Endothelial cell of umbilical vein (primary cell): ENCODE measurements at places on chromosomes 5 and 9. TPM values are rescaled to one million over a fixed set of nuclear protein-coding genes. Genes with fewer than 3 reads are reported as not detected.
A peak's percentile ranks its signal among the peaks of the same experiment; 100 is the strongest.

DNA sequence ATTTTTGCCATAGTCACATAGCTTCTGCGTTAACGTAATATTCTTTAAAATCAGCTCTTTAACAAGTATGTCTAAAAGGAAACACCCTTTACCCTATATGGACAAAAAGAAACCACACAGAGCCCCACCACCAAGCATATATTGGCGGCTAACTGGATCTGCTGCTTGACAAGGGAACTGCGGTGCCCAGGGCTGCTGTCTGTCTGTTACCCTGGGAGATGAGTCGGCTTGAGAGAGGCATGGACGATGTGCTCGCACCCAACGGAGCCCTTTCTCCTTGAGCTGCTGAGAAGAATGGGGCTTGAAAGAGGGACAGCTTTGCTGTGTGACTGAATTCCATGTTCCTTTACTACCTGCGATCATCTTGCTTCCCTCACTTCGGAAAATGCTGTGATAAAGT, 158.6 kb upstream of the SHB start:
- H3K4me3 ChIP-seq: no peak overlapping the region
- no peak for DNase-seq
- H3K36me3 ChIP-seq: no peaks in the 10 kb centered on the region
- H3K4me1 ChIP-seq: no peaks in the 10 kb centered on the region
- no peak overlapping the region for H3K27ac ChIP-seq

DNA sequence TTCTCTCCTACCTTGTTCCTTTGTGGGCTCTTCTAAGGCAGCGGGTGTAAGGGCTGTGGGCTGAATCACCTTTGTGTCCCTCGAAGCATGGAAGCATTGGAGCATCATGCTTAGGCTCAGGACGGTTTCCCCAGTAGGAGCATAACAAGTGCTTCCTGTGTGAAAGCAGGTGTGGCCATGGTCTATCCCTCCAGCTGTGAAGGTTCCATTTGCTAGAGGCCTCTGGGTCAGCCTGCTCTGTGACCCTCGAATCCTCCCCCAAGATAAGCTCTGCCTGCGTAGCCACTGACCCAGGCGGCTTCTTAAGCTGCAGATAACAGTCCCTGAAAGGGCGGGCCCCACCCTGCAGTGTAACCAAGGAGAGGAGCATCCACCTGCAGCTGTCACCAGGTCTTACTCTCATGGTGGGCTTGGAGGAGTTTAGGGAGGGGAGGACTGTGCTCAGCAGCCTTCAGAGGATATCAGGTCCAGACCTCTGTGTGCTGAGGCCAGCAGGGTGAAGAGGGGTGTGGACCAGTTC, 8.4 kb upstream of the NDST1 start:
- DNase-seq: no peak
- H3K36me3 ChIP-seq: peaks cover 3% of the 10 kb centered on the region
- no peaks in the 10 kb centered on the region for H3K27me3 ChIP-seq
- H3K4me3 ChIP-seq: no peak overlapping the region
- no peak overlapping the region for H3K27ac ChIP-seq

DNA sequence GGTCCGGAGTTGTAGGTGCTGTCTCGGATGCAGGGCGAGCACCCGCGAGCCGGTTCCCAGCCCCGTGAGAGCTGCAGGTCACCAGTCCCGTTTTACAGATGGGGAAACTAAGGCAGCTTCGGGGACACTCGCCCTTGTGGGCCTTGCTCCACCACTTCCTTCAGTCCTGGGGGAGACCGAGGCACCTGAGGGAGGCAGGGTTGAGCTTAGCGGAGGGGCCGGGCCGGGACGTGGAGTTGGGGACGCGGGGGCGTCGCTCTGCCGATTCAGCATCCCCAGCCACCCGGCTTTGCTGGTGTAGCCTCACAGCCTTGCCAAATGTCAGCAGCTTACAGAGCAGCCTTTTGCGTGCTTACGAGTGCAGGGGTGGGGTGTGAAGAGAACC, 530 bp downstream of the BBLN start:
- peak overlapping the region; percentile 80 for H3K4me3 ChIP-seq
- DNase-seq: peak; percentile 23
- H3K27ac ChIP-seq: peak overlapping the region; percentile 35

DNA sequence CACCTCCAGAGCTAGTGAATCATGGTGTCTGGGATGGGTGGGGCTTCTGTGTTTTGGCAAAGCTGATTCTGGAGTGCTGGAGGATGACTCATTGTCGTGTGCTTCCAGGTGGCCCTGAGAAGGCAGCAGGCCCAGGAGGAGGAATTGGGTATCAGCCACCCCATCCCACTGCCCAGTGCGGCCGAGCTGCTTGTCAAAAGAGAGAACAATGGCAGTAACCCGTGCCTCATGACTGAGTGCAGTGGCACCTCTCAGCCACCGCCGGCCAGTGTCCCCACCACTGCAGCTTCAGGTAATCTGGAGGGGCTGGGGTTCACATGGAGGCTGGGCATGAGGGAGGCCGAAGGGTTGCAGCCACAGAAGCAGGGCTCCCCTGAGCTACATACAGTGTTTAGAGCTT, 5.4 kb downstream of the DMRT1 start:
- no peak overlapping the region for H3K4me3 ChIP-seq

- H3K4me1 ChIP-seq: no peaks in the 10 kb centered on the region
- no peak for DNase-seq
- no peaks in the 10 kb centered on the region for H3K27me3 ChIP-seq
- H3K36me3 ChIP-seq: no peaks in the 10 kb centered on the region
Measured at GRCh38 chr5:144135113-144135762, 35.2 kb downstream of the YIPF5 start.

GRCh38 chr5:2805080-2805479, 53.6 kb upstream of the IRX2 start:
- no peaks in the 10 kb centered on the region for H3K4me1 ChIP-seq
- H3K4me3 ChIP-seq: no peak overlapping the region
- no peaks in the 10 kb centered on the region for H3K36me3 ChIP-seq
- DNase-seq: no peak
- H3K27me3 ChIP-seq: no peaks in the 10 kb centered on the region

DNA sequence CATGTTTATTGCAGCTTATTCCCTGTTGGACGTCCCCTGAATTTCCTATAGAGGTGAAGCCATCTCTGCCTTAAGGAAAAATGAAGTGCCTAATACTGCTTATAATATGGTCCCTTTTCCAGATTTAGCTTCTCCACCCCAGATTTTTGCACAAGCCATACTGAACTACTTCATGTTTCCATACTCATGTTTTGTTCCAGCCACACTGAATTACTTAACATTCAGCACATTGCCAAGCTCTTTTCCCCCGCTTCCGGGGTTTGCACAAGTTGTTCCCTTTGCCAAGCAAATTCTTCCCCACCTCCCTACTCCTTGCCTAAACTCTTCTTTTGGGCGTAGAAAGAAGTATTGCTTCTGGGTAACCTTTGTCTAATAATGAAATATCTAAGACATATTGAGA, 1.7 kb upstream of the CNTRL start:
- no peaks in the 10 kb centered on the region for H3K36me3 ChIP-seq
- no peak overlapping the region for H3K4me3 ChIP-seq
- no peak overlapping the region for H3K27ac ChIP-seq
- no peaks in the 10 kb centered on the region for H3K27me3 ChIP-seq

DNA sequence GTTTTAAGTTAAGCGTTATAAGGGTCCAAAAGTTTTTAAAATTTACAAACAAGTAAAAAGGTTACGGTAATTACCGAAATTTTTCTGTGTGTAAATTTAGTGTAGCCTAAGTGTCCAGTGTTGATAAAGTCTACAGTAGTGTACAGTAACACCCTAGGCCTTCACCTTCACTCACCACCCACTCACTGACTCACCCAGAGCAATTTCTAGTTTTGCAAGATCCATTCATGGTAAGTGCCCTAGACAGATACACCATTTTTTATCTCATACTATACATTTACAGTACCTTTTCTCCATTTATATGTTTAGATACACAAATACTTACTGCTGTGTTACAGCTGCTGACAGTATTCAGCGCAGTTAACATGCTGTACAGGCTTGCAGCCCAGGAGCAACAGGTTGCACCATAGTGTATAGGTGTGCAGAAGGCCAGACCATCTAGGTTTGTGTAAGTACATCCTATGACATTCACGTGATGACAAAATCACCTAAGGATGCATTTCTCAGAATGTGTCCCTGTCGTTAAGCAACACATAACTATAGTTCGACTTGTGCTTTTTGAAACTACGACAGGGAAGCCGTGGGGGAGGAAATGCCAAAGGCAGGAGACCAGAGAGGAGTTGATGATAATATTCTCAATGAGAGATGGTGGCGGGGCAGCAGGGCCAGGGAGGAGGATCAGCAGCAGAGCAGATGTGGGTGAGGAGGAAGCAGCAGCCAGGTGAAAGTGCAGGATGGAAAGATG, 48.6 kb downstream of the PSMB7 start:
- H3K4me1 ChIP-seq: no peaks in the 10 kb centered on the region
- no peak overlapping the region for H3K4me3 ChIP-seq
- no peak for DNase-seq

DNA sequence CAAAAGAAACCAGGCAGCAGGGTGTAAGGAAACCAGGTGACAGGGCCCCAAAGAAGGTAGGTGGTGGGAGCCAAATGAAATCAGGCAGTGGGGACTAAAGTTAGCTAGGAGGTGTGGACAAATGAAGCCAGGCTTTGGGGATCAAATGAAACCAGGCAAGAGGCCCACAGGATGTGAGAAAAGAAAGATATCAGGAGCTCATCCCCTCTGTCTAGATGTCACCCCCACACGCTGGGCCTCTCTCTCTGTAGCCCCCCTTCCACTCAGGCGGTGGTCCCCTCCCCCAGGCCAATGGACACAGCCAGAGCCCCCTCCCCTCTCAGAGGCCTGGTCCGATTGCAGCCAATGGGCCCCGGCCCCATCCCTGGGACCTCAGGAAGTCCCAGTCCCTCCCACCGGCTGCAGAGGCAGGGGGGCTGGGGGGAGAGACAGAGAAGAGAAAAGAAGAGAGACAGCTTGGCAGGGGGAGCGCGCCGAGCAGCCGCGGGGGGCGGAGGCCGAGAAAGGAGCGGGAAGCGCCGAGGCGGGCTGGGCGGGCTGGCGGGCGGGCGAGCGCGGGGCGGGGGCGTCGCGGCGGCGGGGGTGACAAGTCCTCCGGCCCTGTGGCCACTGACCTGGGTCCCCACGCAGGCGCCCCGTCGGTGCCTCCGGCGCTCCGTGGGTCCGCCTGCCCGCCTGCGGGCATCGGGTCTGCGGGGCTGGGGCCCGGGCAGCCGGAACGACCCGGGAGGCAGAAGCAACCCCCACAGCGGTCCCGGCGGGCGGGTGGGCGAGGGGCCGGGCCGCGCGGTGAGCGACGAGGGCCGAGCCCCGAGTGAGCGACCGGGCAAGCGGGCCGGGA, 11.9 kb downstream of the CNTFR start:
- peaks cover 58% of the 10 kb centered on the region for H3K27me3 ChIP-seq
- no peaks in the 10 kb centered on the region for H3K4me1 ChIP-seq
- DNase-seq: no peak
- H3K27ac ChIP-seq: no peak overlapping the region
- no peak overlapping the region for H3K4me3 ChIP-seq

DNA sequence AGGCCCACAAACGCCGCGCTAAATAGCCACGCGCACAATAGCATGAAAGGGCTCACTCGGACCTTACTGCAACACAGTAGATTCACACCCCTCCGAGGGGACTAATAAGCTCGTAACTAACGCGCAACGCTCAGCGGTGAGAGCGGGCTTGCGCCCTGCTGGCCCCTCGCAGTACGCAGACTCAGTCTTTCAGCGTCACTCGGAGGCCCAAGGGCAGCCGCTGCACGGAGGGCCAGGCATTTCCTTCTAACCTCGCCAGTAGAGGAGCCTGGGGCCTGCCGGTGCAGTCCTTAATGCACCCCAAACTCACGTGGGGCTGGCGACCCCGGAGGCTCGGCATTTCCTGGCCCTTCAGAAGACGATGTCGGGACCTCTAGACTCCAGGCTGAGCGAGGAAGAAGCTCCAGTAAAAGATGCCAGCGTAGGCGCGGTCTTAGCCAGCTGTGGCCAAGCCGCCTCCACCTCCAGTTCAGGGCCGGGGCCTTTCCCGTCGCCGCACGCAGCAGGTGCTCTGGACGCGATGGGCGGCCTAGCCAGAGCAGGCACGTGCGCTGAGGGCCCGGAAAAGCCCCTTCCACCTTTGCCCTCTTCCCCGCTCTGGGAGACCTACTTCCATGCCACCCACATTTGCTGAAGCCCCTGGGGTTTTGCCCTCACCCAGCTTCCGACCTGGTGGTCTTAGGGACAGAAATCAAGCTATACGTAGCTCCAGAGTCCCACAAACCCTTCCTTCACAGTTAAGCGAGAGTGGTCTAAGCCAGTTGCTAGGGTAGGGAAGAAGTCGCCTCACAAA, 38.3 kb upstream of the TIFAB start:
- H3K36me3 ChIP-seq: no peaks in the 10 kb centered on the region
- no peak overlapping the region for H3K4me3 ChIP-seq
- no peak overlapping the region for H3K27ac ChIP-seq
- no peak for DNase-seq
- peaks cover 83% of the 10 kb centered on the region for H3K27me3 ChIP-seq

DNA sequence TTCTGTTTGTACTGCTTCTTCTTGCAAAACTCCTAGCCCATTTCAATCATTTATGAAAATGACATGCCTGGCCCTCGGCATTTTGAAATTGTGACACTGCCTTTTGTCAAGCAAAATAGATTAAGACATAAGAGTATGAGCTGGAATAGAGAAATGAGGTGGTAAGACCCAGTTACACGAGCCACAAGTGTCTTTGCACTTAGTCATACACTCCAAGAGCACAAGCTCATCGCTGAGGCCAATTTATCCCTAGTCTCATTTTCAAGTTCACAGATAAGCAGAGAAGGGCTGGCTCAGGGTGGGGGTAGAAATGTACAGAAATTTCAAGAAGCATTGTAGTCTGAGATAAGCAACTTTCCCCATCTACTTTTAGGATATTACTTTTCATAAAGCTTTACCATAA, 40.6 kb upstream of the MAP1B start:
- no peak for DNase-seq
- H3K27ac ChIP-seq: no peak overlapping the region

DNA sequence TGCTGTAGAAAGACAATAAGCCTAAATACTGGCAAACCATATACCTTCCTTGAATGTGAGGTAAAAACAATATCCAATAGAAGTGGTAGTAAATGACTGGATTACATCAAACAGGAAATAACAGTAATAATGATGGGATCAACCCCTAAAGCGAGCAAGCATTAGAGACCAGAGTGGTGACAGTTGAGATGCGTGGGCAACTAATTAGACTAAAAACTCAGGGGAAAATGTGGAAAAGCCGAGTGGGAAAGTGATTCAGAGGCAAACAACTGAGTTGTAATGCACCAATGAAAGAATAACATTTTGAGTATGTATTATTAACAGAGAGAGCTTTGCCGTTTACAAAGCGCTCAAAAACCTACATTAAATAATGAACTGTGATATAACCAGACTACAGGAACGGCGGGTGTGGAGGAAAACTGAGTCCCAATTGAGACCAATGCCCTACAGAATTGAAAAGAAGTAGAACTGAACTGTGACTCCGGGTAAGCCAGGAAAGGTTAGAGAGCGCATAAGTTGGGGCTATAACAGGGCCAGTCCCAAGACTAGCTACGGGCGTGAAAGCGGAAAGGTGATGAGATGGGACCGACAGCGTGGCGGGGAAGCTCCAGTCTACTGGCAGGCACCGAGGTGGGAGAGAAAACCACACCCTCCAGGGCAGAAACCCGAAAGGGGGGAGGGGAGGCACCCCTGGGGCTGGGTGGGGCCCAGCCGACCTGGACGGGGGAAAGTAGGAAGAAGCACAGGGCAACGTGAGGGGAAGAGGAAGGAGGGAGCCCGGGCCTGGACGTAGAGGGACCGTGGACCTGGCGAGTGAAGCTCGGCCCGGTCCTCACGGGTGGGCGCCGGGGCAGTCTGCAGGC, 592 bp downstream of the UBAP2 start:
- peak overlapping the region; percentile 77 for H3K27ac ChIP-seq
- H3K27me3 ChIP-seq: no peaks in the 10 kb centered on the region
- H3K4me3 ChIP-seq: peak overlapping the region; percentile 86
- no peaks in the 10 kb centered on the region for H3K36me3 ChIP-seq
- peaks cover 22% of the 10 kb centered on the region for H3K4me1 ChIP-seq
- no peak for DNase-seq

The GOLGA1 gene
- polyA plus RNA-seq: 12.4 and 13.1 TPM in 2 replicates

The SQSTM1 gene
- polyA plus RNA-seq: 293 and 302 TPM in 2 replicates

The CTXN3 gene
- not detected in 2 replicates for polyA plus RNA-seq

The PCDHGA11 gene
- 8.0 and 8.1 TPM in 2 replicates for polyA plus RNA-seq
